ENCODE measurements at places on chromosomes 6 and 20.

GRCh38 chr20:20894280-20894679 lies 181.8 kb upstream of the RALGAPA2 start:
- DNase-seq, result no peak

GRCh38 chr20:48395816-48396546 lies 431.8 kb downstream of the PREX1 start:
- no peak for DNase-seq

- DNase-seq, result no peak
Observed at GRCh38 chr6:2230659-2231277, 14.6 kb downstream of the GMDS start.

DNA sequence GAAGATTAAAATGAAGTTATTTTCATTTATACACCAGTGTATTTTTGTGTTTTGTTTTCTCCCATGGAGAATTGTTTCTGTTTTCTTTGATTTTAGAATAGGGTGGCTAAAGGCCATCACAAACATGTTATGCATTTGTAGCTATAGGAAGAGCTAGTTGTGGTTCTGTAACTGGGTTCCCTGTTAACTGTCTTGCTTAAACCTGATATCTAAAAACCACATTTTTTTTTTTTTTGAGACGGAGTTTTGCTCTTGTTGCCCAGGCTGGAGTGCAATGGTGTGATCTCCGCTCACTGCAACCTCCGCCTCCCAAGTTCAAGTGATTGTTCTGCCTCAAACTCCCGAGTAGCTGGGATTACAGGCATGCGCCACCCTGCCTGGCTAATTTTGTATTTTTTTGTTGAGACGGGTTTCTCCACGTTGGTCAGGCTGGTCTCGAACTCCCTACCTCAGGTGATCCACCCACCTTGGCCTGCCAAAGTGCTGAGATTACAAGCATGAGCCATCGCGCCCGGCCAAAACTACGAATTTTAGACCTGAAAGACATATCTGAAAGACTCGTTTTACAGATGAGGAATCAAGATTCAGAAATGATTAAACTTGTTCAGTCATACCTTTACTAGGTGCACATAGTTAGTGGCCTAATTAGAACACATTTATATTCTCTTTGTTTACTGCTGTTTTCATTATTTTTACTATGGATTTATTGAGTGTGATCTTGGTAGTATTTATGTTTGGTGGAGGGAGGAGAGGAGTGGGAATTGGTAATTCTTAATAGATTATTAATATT lies 18.0 kb downstream of the SCAF8 start:
- no peak for DNase-seq

- no peak for DNase-seq
Observed at GRCh38 chr6:42971746-42972327, 7.1 kb downstream of the PEX6 start.

DNA sequence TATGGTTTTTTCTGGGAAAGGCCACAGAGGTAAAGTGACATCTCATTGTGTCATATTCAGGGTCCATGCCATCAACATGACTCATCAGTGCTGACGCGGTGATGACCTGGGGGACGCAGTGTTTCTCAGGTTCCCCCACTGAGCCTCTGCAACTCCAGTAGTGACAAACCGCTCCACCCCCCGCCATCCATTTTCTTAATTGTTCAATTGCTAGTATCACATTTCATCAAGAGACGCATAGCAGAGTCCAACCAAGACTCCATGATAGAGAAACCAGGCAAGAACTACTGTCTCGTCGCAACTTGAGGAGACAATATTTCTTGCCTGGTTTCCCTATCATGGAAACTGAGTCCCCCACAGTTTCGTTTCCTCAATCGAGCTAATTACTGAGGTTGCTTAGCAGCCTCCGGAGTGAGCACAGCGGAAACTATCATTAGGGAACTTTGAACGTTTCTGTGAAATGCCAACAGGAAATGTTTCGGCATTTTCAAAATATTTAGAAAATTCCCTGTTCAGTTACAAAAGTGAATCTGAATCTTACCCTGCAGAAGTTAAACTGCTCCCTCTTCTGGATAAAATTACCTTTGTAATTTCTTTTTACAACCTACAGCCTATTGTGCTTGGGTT lies 12.2 kb upstream of the SERPINB1 start:
- peak; percentile 63 for DNase-seq
